HT-29 (cell line): ENCODE measurements at places on chromosomes 12 and 14. TPM values are rescaled to one million over a fixed set of nuclear protein-coding genes. Genes with fewer than 3 reads are reported as not detected.
A peak's percentile ranks its signal among the peaks of the same experiment; 100 is the strongest.

DNA sequence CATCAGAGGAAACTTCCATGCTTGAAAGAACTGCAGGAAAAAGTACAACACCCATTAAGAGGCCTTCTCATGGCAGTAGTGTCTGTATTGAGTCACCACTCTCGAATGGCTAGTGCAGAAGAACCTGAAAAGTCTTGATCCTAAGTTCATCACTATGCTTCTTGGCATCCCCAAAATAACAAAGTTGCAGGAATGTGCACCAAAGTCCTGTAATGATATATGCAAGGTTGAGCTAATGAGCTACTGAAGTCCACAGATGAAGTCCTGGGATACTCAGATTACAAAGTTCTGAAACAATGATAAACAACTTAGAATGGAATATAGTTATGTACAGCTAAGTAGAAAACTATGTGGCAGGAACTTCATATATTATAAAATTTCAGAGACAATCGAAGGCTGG is 545.4 kb downstream of the FOXG1 start:
- DNase-seq: no peak

Gene GAS2L3
- total RNA-seq: 6.2 and 6.8 TPM in 2 replicates

Gene TMEM117
- 0.91 and 7.8 TPM in 2 replicates for total RNA-seq

Gene RHEBL1
- 1.4 and 1.7 TPM in 2 replicates for total RNA-seq

DNA sequence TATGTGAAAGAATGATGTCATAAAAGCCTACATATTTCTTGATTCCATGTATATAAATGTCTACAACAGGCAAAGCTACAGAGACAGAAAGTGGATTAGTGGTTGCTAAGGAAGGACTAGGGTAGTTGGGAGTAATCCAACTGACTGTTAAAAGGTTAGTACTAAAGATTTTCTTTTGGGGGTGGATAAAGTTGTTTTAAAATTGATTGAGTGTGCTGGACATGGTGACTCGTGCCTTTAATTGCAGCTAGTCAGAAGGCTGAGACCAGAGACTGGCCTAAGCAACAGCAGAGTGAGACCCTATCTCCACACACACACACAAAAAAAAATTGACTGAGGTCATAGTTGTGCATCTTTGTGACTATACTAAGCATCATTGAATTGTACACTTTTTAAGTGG is 234.3 kb downstream of the C12orf50 start:
- no peak for DNase-seq

Gene ACOT6
- total RNA-seq: not detected in 2 replicates

DNA sequence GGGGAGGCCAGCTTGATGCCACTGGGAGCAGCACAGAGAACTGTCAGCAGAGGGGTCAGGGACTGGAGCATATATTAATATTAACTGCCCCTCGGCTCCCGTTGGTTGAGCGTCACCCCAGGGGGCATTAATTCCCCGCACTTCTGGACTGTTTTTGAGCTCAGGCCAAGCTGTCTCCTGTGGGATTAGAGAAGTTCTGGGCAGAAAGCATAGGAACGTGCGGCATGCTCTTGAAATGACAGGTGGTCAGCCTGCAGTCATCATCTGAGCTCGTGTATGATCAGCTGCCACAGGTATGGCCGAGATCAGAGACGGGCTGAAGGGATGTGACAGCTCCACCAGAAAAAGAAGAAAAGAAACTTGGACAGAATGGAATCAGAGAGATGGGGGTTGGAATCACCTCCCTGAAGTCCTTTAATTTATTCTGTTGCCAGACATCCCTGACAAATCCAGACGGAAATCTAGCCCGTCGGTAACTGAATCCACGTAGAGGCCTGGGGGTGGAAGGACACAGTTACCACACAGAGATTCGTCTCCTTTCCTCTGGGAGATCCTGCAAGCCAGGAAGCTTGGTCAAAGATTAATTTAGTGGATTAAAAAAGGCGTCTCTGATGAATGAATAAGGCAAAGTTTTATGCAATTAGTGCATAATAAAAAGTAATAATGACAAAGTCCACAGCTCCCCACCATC is 23.6 kb downstream of the NR1H4 start:
- no peak for DNase-seq

DNA sequence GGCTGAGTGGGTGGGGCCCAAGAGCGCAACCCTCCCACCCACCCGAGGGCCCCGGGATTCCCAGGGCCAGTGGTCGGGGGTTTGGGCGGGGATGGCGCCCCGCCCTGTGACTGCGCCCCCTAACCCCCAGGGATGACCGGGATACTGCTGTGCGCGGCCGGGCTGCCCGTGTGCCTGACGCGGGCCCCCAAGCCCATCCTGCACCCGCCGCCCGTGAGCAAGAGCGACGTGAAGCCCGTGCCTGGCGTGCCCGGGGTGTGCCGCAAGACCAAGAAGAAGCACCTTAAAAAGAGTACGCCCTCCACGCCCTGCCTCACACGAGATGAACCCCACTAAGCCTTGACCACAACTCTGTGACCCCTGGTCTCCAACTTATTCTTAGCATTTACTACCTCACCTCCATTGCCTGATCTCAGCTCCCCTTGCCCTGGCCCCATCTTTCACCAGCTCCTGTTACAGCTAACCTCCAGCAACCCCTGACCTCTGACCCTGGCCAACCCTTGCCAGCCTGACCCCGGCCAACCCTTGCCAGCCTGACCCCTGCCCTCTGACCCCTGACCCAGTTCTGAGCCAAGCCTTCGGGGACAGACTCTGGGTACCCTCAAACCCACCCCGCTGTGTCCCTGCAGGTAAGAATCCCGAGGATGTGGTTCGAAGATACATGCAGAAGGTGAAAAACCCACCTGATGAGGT is 37.0 kb downstream of the DTX1 start:
- no peak for DNase-seq

DNA sequence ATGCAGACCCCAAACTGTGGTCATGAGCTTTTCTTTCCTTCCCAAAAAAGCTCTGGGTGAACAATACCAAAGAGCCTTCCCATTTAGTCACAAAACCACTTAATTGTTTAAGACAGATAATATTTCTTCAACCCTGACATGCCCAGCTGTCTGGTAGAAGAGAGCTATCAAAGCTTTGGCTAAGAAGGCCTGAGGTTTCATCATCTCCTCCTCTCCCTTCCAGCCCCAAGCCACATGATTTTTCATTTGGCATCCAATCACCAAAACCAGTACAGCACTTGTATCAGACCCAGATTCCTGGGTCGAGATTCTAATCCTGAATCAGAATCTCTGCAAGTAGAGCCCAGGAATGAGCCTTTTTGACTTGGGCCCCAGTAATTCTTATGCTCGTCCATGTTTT is 199.6 kb upstream of the TMEM260 start:
- DNase-seq: no peak

Gene DCAF5
- 5.3 and 7.8 TPM in 2 replicates for total RNA-seq

DNA sequence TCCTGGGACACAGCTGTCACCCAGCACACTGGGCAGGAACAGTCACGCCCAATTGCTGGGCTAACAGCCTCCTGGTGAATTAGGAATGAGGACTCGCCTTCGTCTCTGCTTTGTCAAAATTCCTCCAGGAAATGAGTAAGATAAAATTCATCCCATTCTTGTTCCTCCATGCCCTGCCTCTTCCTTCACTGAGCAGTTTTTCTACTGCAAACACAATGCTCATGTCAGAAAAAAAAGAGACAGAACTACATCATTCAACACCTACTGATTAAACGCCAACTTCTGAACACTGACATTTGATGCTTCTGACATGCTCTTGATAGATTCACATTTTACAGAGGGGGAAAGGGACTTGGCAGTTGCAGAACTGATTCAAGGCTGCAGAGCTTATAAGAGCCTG is 37.5 kb upstream of the DTX1 start:
- no peak for DNase-seq

Gene EEF1AKMT3
- 1.1 and 6.9 TPM in 2 replicates for total RNA-seq

GRCh38 chr12:63420206-63420644 is 248.1 kb downstream of the DPY19L2 start:
- DNase-seq: peak; percentile 37

Gene ACSS3
- total RNA-seq: not detected in 2 replicates

DNA sequence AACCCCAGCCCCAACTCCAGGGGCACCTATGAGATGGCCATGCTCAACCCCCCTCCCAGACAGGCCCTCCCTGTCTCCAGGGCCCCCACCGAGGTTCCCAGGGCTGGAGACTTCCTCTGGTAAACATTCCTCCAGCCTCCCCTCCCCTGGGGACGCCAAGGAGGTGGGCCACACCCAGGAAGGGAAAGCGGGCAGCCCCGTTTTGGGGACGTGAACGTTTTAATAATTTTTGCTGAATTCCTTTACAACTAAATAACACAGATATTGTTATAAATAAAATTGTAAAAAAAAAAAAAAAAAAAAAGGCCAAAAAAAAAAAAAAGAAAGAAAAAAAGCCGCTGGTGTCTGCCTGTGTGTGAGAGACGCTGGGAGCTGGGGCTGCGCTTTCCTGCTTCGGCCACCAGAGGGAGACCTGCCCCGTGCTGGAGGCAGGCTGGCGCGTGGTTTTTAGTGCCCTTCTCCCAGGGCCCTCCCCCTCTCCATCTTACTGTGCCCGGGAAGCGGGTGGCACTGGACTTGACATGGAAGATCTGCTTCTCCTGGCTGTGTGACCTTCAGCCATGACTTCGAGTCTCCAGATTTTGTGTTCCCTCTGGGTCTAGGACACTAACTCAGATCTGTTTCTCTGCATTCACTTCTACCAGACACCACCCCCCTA is 3.4 kb upstream of the NXPH4 start:
- peak; percentile 89 for DNase-seq

Gene SLC17A8
- total RNA-seq: not detected in 2 replicates

Gene CCDC38
- not detected in 2 replicates for total RNA-seq

- DNase-seq: no peak
Measured at GRCh38 chr14:67911562-67911961, 92.0 kb downstream of the RAD51B start.

DNA sequence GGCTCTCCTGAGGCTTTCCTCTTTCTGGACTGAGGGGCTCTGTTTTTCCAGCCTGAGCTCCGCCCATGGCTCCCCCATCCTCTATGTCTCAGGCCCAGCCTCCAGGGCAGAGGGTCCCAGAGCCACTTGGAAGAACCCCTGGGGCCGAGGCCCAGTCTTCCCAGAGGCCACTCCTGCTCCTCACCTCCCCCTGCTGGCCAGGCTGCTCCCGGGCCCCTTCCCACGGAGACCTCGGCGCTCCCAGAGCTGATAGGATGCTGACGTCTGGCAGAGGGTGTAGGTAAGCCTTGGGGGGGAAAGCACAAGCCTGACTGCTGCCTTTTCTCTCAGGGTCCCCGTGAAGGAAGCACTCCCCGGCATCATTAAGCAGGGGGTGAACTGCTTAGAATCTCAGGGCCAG is 51.4 kb downstream of the ERH start:
- DNase-seq: peak; percentile 13

DNA sequence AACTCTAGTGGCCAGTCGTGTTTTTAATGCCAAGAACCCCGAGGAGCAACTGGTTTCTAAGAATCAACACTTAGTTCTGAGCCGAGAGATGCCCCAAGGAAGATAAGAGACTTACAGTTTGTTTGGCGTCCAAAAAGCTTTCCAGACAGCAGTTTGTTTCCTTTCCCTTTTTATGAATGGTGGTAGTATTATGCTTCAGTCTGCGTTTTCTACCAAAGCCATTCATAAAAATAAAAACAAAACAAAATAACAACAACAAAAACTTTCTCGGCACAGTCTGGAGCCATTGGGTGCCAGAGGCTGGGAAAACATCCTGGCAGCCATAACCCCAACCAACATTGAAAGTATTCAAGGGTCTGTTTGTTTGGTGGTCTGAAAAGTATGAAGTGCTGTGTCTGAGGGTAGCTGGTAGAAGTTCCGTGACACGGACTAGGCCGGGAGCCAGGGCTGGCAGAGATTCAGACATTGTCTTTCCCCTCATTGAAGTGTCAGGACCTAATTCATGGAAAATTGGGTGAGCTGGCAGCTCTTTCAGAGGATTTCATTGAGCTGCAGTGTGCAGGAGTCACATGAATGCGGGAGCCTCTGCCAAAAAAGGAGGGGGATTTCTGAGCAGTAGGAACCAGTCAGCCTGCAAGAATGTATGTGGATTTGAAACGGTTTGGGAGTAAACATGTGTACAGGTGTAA is 124.2 kb downstream of the HMGA2 start:
- peak; percentile 29 for DNase-seq

- DNase-seq: no peak
Measured at GRCh38 chr14:59634617-59635016, 58.0 kb upstream of the CCDC175 start.

Gene GPD1
- total RNA-seq: 8.0 and 9.5 TPM in 2 replicates

Gene RHOJ
- not detected in 2 replicates for total RNA-seq

DNA sequence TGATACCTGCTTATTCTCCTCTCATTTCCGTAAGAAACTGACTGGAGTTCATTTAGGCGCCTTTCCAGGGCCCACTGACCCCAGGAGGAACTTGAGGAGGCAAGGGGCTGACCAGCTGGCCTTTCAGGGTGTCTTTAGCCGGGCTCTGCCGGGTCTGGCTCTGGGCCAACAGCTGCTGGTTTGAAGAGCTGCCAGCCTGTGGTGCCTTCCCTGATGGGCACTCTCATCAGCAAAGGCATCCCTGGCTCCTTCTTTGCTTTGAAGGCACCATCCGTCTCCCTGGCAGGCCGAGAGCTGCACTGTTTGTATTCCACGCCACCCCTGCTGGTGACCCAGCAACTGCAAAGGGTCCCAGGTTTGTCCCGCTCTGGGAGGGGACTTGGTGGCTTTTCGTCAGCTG is 42.0 kb downstream of the IQSEC3 start:
- DNase-seq: peak; percentile 38

DNA sequence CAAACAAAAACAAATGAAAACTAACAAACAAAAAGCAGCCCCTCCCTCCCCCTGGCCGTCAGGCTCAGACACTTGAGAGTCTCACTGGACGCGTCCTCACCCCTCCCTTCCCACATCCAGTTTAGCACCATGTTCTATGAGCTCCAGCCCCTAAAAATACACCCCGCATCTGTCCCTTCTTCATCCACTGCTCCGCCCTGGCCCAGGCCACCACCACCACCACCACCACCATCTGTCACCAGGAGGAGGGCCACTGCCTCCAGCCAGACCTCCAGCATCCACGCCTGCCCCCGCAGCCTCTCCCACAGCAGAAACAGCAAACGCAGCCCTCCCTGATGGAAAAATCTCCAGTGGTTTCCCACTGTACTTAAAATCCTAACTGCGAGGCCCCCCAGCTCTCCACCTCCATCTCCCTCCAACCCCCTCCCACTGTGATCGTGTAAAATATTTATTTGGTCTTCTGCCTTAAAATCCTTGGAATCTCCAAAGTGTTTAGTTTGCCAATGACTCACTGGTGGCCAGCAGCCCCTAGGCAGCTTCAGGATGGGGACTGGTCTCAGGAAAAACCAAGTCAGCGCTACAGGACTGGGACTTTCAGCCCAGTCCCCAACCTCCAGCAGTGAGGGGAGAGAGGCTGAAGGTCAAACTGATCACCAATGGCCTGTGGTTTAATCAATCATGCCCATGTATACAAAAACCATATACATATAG is 95.1 kb downstream of the SCARB1 start:
- DNase-seq: no peak

Gene PPFIA2
- total RNA-seq: not detected in 2 replicates

DNA sequence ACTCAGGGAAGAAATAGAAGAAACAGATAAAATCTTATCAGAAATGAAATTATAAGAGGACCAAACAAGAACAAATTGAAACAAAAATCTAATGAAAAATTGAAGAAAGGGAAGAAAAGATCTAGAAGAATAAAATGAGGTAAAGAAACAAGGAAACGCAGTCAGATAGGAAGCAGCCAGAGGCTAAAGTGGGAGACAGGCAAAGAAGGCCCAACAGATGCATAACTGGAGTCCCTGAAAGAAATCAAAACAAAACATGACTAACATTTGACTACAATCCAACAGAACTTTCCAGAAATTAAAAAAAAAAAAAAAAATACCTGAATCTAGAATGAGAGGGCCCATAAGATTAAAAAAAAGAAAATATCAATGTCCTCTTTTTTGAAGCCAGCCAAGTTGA is 65.6 kb downstream of the AMN start:
- DNase-seq: no peak

- DNase-seq: no peak
Measured at GRCh38 chr14:71212683-71213107, 305.4 kb downstream of the PCNX1 start.
